Right cardiac atrium (tissue), 5 donors: ENCODE measurements at places on chromosomes 5 and 9.

DNA sequence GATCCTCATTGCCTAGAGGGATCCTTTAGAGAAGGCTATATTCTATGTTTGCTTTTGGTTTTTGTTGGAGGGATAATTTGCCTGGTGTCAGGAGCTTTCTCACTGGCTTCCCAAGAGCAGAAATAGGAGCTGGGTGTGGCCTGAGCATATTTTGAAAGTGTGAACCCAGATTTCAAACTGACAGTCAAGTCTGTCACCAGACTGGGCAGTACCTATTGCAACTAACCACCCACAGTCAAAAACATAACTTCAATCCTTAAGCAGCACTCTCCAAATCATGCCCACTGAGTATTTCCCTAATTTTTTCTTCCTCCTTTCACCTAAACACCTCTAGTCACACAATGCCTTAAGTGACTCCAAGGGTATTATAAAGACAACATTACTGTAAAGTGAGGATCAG lies 278.4 kb downstream of the EBF1 start:
- no peak for DNase-seq

GRCh38 chr9:136556166-136556565 lies 10.3 kb upstream of the NOTCH1 start:
- DNase-seq = no peak

- DNase-seq = peak; percentile 78
These were observed 281.9 kb downstream of the NSG2 start for GRCh38 chr5:174327317-174327864.

- no peak for DNase-seq
These were observed 28.4 kb downstream of the ELP1 start for GRCh38 chr9:108905494-108905893.
